ENCODE measurements at places on chromosomes 3 and 15.

GRCh38 chr3:55755516-55756205 is 268.6 kb upstream of the WNT5A start:
- no peak for DNase-seq

- DNase-seq: no peak
These were observed 3.5 kb upstream of the PPCDC start for GRCh38 chr15:75019916-75020315.

DNA sequence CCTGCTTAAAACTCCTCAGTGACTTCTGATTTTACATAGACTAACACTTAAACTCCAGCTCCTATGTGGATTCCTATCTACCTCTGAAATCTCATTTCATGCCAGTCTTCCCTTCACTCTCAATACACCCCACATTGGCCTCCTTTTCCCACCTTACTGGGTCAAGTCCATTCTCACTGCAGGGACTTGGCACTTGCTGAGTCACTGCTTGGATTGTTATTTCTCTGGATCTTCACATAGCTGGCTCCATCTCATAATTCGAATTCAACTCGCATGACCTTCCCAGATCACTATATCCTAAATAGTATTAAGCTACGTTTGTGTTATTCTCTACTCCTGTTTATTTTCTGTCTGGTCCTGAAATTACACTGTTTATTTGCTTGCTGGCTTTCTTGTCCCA is 59.6 kb upstream of the FRMD4B start:
- DNase-seq: no peak

GRCh38 chr3:154071146-154071545 is 50.0 kb upstream of the ARHGEF26 start:
- DNase-seq: no peak

Data from DMS53 (cell line).